A375 (cell line): ENCODE measurements at places on chromosomes 5 and 9. TPM values are rescaled to one million over a fixed set of nuclear protein-coding genes. Genes with fewer than 3 reads are reported as not detected.

The FBN2 gene
- total RNA-seq, result 0.04 and 0.16 TPM in 2 replicates

The PRUNE2 gene
- 0.16 and 0.38 TPM in 2 replicates for total RNA-seq

The PHF24 gene
- not detected in 2 replicates for total RNA-seq

The DOLK gene
- total RNA-seq, result 15.7 and 19.6 TPM in 2 replicates

The RETREG1 gene
- total RNA-seq, result 8.4 and 8.5 TPM in 2 replicates

The SLC36A2 gene
- not detected in 2 replicates for total RNA-seq

The MZB1 gene
- total RNA-seq, result 1.4 TPM in 1 of 2 replicates, not detected in the other

The NPR3 gene
- 0.40 TPM in 1 of 2 replicates, not detected in the other for total RNA-seq

The AGXT2 gene
- total RNA-seq, result not detected in 2 replicates

The SLC46A2 gene
- not detected in 2 replicates for total RNA-seq

The TTC1 gene
- 63.4 and 65.3 TPM in 2 replicates for total RNA-seq

The F12 gene
- 5.4 and 5.5 TPM in 2 replicates for total RNA-seq

The CDH6 gene
- total RNA-seq, result 1.8 TPM in 2 replicates

The C9orf50 gene
- 0.34 and 0.56 TPM in 2 replicates for total RNA-seq

The PCDHB9 gene
- 3.1 and 4.1 TPM in 2 replicates for total RNA-seq

The SLC1A1 gene
- 10.5 and 10.8 TPM in 2 replicates for total RNA-seq

The SGCD gene
- total RNA-seq, result 0.08 TPM in 1 of 2 replicates, not detected in the other

The SLC25A2 gene
- 0.19 TPM in 1 of 2 replicates, not detected in the other for total RNA-seq

The GPBP1 gene
- total RNA-seq, result 50.1 and 71.7 TPM in 2 replicates

The SLC36A3 gene
- total RNA-seq, result not detected in 2 replicates

The AMBP gene
- 0.37 TPM in 1 of 2 replicates, not detected in the other for total RNA-seq

The TNFAIP8 gene
- total RNA-seq, result 7.1 and 9.2 TPM in 2 replicates

The ZNF366 gene
- not detected in 2 replicates for total RNA-seq

The IL3 gene
- not detected in 2 replicates for total RNA-seq

The PCDHB12 gene
- 2.3 and 2.7 TPM in 2 replicates for total RNA-seq

The SPATA31E1 gene
- total RNA-seq, result not detected in 2 replicates

The GLDC gene
- total RNA-seq, result 10.4 and 15.6 TPM in 2 replicates

The SLC44A1 gene
- 21.6 and 21.8 TPM in 2 replicates for total RNA-seq

The CDKN2A gene
- 7.8 and 14.4 TPM in 2 replicates for total RNA-seq

The CTSV gene
- total RNA-seq, result 0.83 and 0.90 TPM in 2 replicates

The GPR150 gene
- total RNA-seq, result not detected in 2 replicates

The CNOT8 gene
- total RNA-seq, result 55.3 and 56.1 TPM in 2 replicates

The GRAMD2B gene
- total RNA-seq, result 2.0 and 5.7 TPM in 2 replicates

The ADRB2 gene
- total RNA-seq, result 11.4 and 17.7 TPM in 2 replicates

The NUTM2G gene
- total RNA-seq, result not detected in 2 replicates

The PCDHA9 gene
- 1.8 and 2.2 TPM in 2 replicates for total RNA-seq

The CCDC192 gene
- 0.27 TPM in 1 of 2 replicates, not detected in the other for total RNA-seq

The IL31RA gene
- 3.9 and 5.0 TPM in 2 replicates for total RNA-seq

The MLANA gene
- not detected in 2 replicates for total RNA-seq

The KIF12 gene
- 1.1 and 1.5 TPM in 2 replicates for total RNA-seq

The SVEP1 gene
- 0.72 and 0.98 TPM in 2 replicates for total RNA-seq

The PCDHGB5 gene
- 1.9 and 2.4 TPM in 2 replicates for total RNA-seq
